ENCODE measurements at places on chromosomes 5 and 9. TPM values are rescaled to one million over a fixed set of nuclear protein-coding genes. Genes with fewer than 3 reads are reported as not detected.

- H3K4me1 ChIP-seq: peaks cover 67% of the 10 kb centered on the region
- no peak for DNase-seq
Measured at GRCh38 chr5:142876817-142877216, 106.6 kb downstream of the ARHGAP26 start.

Gene PGM5
- not detected for total RNA-seq

Gene PRDM9
- total RNA-seq: not detected

- H3K27ac ChIP-seq: no peak overlapping the region
- peaks cover 12% of the 10 kb centered on the region for H3K4me1 ChIP-seq
- no peak for DNase-seq
Measured at GRCh38 chr9:134234001-134234660, 69.8 kb upstream of the RNU6ATAC start.

GRCh38 chr5:59732301-59732700 lies 161.2 kb downstream of the PDE4D start:
- H3K27me3 ChIP-seq: no peaks in the 10 kb centered on the region
- H3K4me3 ChIP-seq: no peak overlapping the region
- peaks cover 4% of the 10 kb centered on the region for H3K4me1 ChIP-seq
- H3K36me3 ChIP-seq: no peaks in the 10 kb centered on the region

Gene ERCC6L2
- 34.9 TPM for total RNA-seq

DNA sequence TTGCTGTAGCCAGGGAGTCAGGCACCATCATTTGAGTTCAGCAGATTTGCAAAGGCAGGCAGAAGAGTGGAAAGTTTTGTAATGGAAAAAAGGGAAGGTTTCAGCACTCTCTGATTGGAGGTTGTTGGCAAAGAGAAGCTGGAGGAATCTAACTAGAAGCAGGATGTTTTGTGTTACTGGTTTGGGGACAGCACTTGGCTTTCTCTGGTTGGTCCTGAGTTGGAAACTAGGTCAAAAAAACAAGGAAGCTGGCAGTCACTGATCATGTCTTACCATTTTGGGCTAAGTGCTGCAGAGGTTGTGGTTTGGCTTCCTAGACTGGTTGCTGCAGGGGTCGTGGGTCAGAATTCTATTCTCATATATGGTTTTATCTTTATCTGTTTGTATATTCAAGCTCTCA lies 189.8 kb downstream of the DRD1 start:
- no peak overlapping the region for H3K4me3 ChIP-seq
- peak overlapping the region; percentile 63 for H3K27ac ChIP-seq
- peaks cover 8% of the 10 kb centered on the region for H3K4me1 ChIP-seq
- no peak for DNase-seq

Gene MARCHF6
- total RNA-seq: 149 TPM

Gene ADRB2
- total RNA-seq: 0.54 TPM

Data from chondrocyte (in vitro differentiated cells).